ENCODE measurements at places on chromosomes 1 and 21.

- no peaks in the 10 kb centered on the region for H3K36me3 ChIP-seq
- H3K4me1 ChIP-seq, result no peaks in the 10 kb centered on the region
- H3K4me3 ChIP-seq, result no peak overlapping the region
- DNase-seq, result no peak
- H3K27me3 ChIP-seq, result peaks cover 10% of the 10 kb centered on the region
Observed at GRCh38 chr1:29412591-29412990, 176.3 kb downstream of the PTPRU start.

DNA sequence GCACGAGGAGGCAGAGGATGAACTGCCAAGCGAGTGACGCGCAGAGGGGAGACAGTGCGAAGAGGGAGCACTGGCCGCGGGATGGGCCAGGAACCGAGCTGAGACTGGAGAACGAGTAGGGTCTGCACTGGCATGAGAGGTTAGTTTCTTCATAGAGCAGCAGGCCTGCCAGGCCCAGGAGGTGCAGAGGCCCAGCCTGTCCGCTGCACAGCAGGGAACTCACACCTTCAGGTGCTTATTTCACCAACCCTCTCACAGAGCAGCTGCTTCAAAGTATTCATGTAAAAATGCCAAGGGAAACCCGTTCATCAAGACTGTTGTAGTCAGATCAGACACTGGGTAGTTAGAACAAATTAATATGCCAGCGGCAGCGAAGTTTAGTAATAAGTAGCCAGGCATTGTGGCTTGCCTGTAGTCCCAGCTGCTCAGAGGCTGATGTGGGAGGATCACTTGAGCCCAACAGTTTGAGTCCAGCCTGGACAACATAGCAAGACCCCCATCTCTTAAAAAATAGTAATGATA, 144.5 kb downstream of the SLC45A1 start:
- no peak for DNase-seq
- H3K4me1 ChIP-seq, result peaks cover 78% of the 10 kb centered on the region
- H3K27me3 ChIP-seq, result peaks cover 9% of the 10 kb centered on the region
- peak overlapping the region; percentile 9 for H3K4me3 ChIP-seq

DNA sequence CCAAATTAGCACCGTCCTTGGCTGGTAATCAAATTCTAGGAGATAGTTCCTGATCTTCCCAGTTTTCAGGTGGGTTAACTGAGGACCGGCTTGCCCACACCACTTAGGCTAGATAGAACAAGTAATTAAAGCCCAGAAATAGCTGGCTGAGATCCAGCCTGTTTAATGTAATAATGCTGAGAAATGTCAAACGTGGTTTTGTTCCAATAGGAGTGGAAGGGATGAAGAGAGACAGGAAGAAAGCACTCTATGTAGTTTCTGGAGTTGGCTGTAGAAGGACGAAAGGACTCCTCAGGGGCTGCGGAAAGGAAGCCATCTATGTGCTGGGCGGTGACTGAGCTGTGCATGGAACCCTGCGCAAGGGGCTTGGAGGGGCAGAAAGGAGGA, 18.6 kb downstream of the NAV1 start:
- peaks cover 3% of the 10 kb centered on the region for H3K36me3 ChIP-seq
- H3K27me3 ChIP-seq, result peaks cover 7% of the 10 kb centered on the region
- H3K4me3 ChIP-seq, result no peak overlapping the region
- H3K4me1 ChIP-seq, result peaks cover 74% of the 10 kb centered on the region
- no peak for DNase-seq

- peaks cover 11% of the 10 kb centered on the region for H3K36me3 ChIP-seq
- DNase-seq, result no peak
- no peak overlapping the region for H3K27ac ChIP-seq
Observed at GRCh38 chr1:53308506-53308905, 19.4 kb downstream of the LRP8 start.

GRCh38 chr1:30793209-30793608, 35.6 kb upstream of the LAPTM5 start:
- DNase-seq, result no peak
- peak overlapping the region; percentile 36 for H3K27ac ChIP-seq
- no peaks in the 10 kb centered on the region for H3K36me3 ChIP-seq
- no peaks in the 10 kb centered on the region for H3K27me3 ChIP-seq
- H3K4me3 ChIP-seq, result no peak overlapping the region

- no peak overlapping the region for H3K27ac ChIP-seq
- no peak for DNase-seq
- peaks cover 4% of the 10 kb centered on the region for H3K27me3 ChIP-seq
- peaks cover 6% of the 10 kb centered on the region for H3K4me1 ChIP-seq
- H3K36me3 ChIP-seq, result no peaks in the 10 kb centered on the region
Observed at GRCh38 chr1:185490924-185491323, 173.9 kb upstream of the IVNS1ABP start.

GRCh38 chr1:37753473-37754321, 11.2 kb downstream of the EPHA10 start:
- no peak for DNase-seq
- H3K36me3 ChIP-seq, result peaks cover 3% of the 10 kb centered on the region
- peaks cover 6% of the 10 kb centered on the region for H3K4me1 ChIP-seq

DNA sequence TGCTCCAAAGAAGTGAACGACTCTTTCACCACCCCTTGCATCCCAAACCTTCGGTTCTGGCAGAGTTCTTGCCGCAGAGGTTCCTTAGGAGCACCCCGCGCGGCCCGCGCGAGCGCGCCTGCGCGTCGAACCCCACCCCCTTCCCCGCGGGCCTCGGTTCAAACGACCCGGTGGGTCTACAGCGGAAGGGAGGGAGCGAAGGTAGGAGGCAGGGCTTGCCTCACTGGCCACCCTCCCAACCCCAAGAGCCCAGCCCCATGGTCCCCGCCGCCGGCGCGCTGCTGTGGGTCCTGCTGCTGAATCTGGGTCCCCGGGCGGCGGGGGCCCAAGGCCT, at the start of gene C1orf56:
C1orf56 (plus strand) TSS at position 161 of the 334 bp plus-strand sequence; CDS start at position 258, 97 bp downstream.
- H3K27me3 ChIP-seq, result peaks cover 4% of the 10 kb centered on the region
- peaks cover 6% of the 10 kb centered on the region for H3K36me3 ChIP-seq
- peak within 1 kb of the TSS; percentile 31 for H3K27ac ChIP-seq
- peak; percentile 53 for DNase-seq

DNA sequence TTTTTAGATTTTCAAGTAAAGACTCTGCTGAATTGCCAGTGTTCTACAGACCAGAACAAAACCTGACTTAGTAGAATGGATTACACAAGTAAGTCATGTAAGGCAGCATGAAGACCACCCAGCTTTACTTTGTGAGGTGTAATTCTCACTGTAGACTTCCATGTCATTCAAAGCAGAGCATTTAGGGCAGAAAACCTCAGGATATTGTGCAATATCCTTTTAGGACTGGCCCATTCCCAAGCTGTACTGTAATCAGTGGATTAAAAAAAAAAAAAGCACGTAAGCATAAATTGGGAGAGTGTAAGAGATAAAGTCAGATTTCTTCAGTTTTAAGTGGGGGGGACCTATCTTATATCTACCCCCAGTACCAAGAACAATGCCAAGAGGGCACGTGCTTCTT, 380.5 kb upstream of the PRMT6 start:
- no peaks in the 10 kb centered on the region for H3K36me3 ChIP-seq
- DNase-seq, result no peak
- H3K4me3 ChIP-seq, result no peak overlapping the region

DNA sequence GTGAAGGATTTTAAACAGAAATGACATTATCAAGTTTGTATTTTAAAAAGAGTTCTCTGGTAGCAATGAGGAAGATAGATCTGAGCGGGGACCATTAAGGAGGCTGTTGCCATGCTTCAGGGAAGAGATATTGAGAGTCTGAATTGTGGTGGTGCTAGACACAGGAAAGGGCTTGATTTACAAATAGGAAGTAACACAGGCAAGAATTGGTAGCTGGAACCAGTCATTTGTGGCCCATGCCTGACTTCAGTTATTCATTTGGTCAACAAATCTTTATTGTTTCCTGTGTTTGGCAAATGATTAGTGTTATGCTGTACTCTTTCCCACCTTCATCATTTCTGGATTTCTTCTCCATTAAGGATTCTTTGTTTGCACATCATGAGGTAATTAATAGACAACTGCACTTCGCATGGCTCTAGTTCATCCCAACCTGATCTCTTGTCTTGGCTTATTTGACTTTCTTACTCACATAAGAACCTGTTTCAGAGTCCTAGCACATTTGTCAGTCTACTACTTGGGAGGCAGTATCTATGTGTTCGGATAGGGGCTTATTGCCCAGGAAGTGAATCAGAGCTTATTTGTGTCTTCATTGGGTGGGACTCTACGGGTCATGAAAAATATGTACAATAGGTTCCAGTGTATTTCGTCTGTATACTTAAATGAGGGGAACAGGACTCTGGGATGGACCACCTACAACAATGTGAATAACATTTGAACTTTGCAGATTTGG, 32.3 kb downstream of the EEIG2 start:
- H3K36me3 ChIP-seq, result peaks cover 4% of the 10 kb centered on the region
- DNase-seq, result no peak
- peaks cover 22% of the 10 kb centered on the region for H3K4me1 ChIP-seq
- H3K4me3 ChIP-seq, result peak overlapping the region; percentile 2

DNA sequence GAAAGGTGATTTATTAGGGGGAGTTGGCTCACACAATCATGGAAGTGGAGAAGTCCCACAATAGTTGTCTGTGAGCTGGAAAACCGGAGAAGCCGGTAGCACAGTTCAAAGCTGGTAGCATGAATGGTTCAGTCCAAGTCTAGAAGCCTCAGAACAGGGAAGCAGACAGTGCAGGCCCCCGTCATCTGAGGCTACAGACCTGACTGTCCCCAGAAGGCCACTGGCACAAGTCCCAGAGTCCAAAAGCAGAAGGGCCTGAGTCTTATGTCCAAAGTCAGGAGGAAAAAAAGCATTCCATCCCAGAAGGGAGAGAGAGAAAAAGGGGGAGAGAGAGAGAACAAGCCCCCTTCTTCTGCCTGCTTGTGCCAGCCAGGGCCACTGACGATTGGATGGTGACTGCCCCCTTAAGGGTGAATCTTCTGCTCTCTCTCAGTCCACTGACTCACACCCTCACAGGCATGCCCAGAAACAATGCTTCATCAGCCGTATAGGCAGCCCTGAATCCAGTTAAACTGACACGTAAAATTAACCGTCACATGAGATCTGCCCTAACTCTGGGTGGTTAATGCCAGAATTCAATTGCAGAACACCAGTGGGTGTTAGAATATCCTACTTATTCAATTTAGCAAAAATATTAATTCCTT, 49.3 kb upstream of the POU2F1 start:
- no peak overlapping the region for H3K4me3 ChIP-seq
- H3K4me1 ChIP-seq, result peaks cover 17% of the 10 kb centered on the region
- no peak overlapping the region for H3K27ac ChIP-seq
- no peaks in the 10 kb centered on the region for H3K36me3 ChIP-seq

GRCh38 chr1:50419907-50420677, 3.2 kb downstream of the DMRTA2 start:
- peak overlapping the region; percentile 26 for H3K27ac ChIP-seq
- peaks cover 14% of the 10 kb centered on the region for H3K36me3 ChIP-seq
- H3K4me1 ChIP-seq, result peaks cover 40% of the 10 kb centered on the region
- peaks cover 52% of the 10 kb centered on the region for H3K27me3 ChIP-seq

GRCh38 chr1:189787201-189787600, 690.5 kb downstream of the BRINP3 start:
- no peak overlapping the region for H3K27ac ChIP-seq
- H3K4me1 ChIP-seq, result no peaks in the 10 kb centered on the region
- no peak for DNase-seq
- H3K36me3 ChIP-seq, result no peaks in the 10 kb centered on the region
- H3K27me3 ChIP-seq, result no peaks in the 10 kb centered on the region

DNA sequence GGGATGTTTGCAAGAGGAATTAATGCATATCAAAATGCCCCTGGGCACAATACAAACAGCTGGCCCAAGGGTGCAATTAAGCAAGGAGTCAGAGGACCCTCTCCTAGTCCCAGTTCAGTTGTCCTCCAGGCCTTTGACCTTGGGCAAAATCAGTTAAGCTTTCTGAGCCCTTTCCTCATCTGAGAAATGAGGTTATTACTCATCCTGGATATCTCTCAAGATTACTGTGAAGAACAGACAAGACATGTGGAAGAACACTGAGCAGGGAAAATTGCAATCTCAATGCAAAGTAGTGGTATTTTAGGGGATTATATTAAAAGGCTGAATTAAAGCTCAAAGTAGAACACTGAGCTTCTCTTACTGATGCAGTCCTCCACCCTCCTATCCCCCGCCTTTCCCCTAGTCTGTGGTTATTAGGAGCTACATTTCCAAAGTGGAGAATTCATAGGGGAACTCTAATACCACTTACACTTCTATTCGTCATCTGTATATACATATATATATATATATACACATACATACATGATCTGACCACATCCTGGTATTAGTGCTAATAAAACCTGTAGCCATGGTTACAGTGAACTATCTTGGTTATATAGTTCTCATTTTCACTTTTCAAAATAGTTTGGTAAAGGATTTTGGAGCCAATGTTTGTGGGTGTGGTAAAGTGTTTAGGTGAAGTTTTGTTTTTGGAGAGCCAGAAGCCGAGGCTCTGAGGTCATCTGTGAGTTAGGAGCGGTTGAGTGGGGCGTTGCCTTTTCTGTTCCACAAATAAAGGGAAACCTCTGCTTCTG, 18.1 kb downstream of the KIAA0040 start:
- H3K27me3 ChIP-seq, result peaks cover 1% of the 10 kb centered on the region
- no peak overlapping the region for H3K4me3 ChIP-seq
- no peak overlapping the region for H3K27ac ChIP-seq
- H3K4me1 ChIP-seq, result peaks cover 8% of the 10 kb centered on the region
- DNase-seq, result no peak

DNA sequence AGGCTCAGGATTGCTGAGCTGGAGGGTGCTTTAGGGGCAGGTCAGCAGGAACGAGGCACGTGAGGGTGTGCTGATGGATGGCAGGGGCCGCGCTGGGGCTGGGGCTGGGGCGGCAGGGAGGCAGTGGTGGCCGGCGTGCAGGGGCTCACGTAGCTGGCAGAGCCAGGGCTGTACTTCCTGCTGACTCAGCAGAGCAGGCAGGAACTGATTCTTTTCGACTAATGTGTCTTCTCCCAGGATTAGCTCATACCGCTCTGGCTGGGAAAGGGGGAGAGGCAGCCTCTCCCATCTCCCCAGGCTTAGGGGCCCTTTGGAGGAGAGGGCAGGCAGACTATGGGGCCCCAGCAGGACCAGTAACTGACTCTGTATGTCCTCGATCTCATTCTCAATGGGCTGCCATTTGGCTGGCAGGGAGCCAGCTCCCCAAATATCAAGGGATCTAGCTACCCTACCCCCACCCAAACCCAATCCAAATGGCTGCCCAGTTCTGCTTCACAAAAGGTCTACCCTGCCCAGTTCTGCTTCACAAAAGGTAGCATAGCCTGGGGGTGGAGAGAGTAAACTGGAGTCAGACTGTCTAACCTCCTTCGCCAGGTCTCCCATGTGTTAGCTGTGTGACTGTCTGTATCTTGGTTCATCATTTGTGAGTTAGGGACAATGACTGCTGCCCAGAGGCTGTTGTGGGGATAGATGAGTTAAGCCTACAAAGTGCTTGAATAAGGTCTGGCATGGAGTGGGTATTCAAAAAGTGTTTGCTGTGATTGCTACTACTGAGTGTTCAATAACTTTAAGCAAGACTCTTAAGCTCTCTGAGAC, 100.1 kb upstream of the SLC2A1 start:
- peaks cover 4% of the 10 kb centered on the region for H3K36me3 ChIP-seq
- no peak for DNase-seq
- peak overlapping the region; percentile 48 for H3K27ac ChIP-seq
- H3K27me3 ChIP-seq, result peaks cover 15% of the 10 kb centered on the region

- H3K27me3 ChIP-seq, result peaks cover 3% of the 10 kb centered on the region
- peaks cover 10% of the 10 kb centered on the region for H3K36me3 ChIP-seq
- DNase-seq, result no peak
- peaks cover 81% of the 10 kb centered on the region for H3K4me1 ChIP-seq
- peak overlapping the region; percentile 62 for H3K27ac ChIP-seq
Observed at GRCh38 chr1:39129514-39129913, 75.0 kb upstream of the MACF1 start.

Data from endothelial cell (in vitro differentiated cells).